ENCODE measurements at places on chromosomes 3 and 15.

DNA sequence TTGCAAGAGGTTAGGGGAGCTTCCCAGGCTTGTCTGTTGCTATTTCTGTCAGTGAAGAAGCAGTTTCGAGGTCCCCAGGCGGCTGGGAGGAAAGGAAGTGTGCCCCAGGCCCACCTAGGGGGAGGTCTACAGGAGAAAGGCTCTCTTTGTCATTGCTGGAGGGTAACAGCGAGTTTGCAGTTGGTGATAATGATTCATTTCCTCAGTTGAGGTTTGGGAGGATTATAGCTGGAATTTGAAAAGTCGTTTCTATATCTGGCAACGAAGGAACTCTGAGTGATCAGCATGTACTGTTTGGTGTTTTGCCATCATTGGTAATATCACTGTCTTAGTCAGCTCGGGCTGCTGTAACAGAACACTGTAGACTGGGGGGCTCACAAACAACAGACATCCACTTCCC, 65.5 kb upstream of the UBE3A start:
- DNase-seq, result no peak

GRCh38 chr15:90619939-90620338, 90.2 kb downstream of the CRTC3 start:
- DNase-seq, result no peak

DNA sequence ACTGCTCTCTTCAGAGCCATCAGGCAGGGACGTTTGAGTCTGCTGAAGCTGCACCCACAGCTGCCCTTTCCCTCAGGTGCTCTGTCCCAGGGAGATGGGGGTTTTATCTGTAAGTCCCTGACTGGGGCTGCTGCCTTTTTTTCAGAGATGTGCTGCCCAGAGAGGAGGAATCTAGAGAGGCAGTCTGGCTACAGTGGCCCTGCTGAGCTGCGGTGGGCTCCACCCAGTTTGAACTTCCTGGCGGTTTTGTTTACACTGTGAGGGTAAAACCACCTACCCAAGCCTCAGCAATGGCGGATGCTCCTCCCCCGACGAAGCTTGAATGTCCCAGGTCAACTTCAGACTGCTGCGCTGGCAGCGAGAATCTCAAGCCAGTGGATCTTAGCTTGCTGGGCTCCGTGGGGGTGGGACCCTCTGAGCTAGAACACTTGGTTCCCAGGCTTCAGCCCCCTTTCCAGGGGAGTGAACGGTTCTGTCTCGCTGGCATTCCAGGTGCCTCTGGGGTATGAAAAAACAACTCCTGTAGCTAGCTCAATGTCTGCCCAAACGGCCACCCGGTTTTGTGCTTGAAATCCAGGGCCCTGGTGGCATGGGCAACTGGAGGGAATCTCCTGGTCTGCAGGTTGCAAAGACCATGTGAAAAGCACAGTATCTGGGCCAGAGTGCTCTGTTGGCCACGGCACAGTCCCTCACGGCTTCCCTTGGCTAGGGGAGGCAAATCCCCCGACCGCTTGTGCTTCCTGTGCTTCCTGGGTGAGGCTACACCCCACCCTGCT, 21.1 kb upstream of the ST6GAL1 start:
- DNase-seq, result peak; percentile 55

DNA sequence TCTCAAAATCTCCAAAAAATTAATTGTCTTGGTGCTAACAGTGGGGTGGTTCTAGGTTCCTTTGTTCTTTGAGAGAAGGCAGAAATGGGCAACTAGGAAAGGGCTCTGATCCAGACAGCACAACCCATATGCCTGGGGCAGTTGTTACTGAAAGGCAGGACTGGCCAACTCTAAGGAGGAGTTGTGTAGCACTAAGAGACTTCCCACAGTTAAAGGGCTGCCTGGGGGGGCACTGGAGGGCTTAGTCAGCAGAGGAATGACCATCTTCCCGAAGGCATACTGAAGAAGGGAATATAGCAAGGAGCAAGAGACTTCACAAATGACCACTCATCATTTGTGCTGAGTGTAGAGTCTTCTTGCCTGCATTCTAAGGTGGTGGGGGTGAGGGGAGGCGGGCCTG, 15.8 kb downstream of the ILDR1 start:
- DNase-seq, result no peak

DNA sequence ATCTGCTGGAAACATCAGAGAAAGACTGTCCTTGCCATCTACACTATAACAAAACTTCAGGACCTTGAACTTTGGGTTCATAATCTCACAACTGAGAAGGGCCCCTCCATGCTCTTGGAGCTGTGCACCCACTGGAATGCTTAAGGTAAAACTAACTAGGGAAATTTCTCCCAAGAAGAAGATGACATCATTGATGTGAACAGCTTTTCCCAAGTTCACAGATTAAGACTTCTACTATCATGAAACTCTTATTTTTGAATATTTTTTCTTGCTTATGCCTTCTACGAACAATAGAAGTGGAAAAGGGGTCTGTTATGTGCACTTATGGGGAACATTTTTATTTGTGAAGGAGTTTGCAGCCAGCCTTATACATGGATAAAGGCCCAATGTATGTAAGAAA, 5.0 kb downstream of the CYP11A1 start:
- no peak for DNase-seq

- no peak for DNase-seq
Measured at GRCh38 chr3:169813278-169813677, 574 bp upstream of the LRRC34 start.

DNA sequence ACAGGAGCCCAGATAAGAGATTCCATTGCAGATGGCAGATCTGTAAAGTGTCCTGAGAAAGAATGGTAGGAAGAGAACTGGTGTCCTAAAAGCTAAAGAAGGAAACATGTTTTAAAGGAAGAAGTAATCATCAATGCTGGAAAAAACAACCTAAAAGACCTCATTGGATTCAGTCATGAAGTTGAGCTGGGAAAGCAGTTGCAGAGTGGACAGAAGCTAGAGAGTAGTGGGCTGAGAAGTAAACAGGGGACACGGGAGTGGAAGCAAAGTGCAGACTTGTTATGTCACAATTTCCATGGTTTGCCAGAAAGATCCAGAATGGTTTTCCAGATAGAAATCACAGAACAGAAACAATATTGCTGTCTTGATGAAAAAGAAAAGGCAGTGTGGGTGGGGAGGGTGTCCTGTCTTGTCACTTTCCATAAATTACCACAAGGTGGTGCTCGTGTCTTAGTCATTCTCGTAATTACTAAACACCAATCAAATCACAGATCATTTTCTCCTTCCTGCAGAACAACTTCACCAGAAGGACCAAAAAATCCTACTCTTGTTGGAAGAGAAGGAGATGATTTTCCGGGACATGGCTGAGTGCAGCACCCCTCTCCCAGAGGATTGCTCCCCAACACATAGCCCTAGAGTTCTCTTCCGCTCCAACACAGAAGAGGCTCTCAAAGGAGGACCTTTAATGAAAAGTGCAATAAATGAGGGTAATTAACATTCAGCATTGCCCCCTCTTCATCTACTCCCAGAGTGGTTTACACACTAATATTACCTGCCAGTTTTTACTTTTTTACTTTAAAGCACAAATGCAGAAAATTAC, 64.5 kb downstream of the KLHL25 start:
- DNase-seq, result no peak

- DNase-seq, result no peak
Measured at GRCh38 chr3:8713901-8714759, 19.5 kb upstream of the CAV3 start.

- DNase-seq, result no peak
Measured at GRCh38 chr3:98032904-98033303, 2.2 kb downstream of the GABRR3 start.

GRCh38 chr3:120170223-120170622, 76.0 kb upstream of the GSK3B start:
- DNase-seq, result no peak

DNA sequence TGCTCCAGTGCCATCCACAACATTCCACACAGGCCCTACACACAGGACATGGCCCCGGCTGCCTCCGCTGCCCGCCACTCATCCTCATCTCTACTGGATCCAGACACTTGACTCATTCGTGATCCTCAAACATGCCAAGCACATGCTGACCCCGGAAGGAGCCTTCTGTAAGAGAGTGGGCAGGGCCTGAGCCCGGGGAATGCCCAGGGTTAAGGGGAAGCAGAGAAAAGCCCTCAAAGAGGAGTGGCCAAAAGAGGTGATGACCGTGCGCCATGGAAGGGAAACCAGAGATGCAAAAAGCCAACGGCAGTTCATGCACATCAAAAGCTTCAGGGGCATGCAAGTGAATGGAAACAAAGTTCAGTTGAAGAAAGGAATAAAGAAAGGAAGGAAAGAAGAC, 46.1 kb downstream of the RFTN1 start:
- peak; percentile 12 for DNase-seq

DNA sequence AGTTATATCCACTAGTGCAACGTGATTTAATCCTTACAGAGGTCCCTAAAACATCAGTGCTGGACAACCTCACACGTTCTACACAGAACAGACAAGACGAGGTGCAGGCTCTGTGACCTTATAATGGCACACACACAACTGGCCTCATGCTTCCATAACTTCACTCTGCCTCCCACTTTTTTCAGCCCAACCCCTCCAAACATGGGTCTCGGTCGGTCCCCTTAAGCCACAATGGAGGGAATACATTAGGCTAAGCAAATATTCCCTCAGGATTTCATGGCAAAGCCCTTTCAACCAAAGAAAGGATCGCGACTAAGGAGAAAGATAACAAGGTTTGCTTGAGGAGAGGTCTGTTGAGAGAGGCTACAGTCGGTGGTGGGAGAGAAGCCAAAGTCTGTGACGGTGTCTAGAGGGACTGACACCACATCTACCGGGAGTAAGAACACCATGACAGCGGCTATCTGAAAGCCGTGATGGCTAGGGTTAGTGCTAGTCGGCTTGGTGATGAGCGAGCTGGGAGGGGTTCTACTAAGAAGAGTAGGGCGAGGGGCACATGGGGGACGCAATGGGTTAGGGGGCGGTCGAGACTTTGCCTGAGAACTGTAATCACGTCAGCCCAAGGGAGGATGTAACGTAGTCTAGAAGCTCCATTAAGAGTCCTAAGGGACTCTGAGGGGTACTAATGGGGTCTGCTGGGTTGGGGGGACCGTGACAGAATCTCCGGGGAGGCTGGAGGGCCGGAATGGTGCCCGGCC, 1.0 kb downstream of the MYO9A start:
- DNase-seq, result peak; percentile 1

GRCh38 chr3:15754047-15754446, 43.7 kb downstream of the ANKRD28 start:
- DNase-seq, result no peak

DNA sequence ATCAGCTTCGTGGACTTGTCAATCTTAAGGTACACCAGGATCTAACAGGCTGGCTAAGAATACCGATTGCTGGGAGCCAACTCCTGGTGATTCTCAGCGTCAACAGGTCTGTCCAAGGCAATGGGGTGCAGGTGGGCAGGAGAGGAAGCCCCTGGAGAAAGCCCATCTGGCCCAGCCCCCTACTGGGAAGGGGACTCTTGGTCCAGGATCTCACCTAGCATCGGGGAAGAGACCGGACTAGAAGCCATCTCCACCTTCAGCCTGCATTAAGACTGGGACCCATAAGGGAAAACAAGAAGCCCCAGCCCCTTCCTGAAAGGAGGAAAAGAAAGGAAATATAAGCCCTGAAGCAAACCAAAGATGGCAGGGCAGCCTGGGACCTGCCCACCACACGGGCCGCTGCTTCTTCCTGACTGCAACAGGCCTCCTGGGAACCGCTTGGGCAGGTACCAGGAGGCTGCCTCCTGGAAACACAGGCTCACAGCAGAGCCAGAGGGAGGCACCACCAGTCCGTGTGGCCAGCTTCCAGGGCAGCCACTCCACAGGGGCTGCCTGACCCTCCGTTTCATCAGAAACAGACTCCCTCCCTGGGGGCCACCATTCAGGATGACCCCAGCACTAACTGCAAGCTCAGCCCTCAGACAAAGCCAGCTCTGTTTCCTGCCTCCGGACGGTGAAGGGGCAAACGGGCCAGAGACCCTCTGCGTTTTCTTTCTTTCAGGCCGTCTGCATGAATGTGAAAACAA, 100.2 kb downstream of the LRIG1 start:
- DNase-seq, result no peak

GRCh38 chr3:128824132-128824850, 55.1 kb upstream of the ACAD9 start:
- no peak for DNase-seq

DNA sequence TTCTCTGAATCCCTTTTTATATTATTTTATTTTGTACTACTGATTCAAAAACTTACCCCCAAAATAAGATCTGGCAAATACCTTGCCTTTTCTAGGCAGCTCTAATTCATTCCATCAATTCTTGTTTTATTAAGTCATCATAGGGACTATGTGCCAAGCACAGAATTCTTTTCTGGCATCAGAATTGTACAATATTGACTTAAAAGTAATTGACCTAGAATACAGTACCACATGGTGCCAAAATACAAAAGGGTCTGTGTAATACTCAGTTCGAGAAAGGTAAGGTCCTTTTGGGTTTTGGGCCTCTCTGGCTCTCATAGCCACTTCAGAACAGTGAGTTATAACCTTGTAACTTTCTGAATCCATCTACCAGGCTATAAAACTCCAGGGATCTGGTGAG, 46.2 kb downstream of the KBTBD8 start:
- DNase-seq, result no peak

DNA sequence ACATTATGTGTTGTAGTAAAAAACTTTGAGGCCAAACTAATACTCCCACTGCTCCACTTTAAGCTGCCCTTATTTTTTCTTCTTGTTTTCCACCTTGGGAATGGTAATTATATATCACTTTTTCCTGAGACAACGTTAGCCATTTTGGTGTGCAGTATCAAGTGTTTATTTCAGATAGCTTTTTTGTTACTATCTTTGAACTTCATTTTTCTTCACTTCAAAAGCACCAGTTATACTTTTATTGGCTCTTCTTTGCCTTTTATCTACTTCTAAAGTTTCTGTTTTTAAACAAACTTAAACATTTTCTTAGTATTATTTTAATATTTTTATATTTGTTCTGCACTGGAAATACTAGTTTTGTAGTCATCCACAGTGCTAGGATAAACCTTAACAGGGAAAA, 6.5 kb downstream of the TOPAZ1 start:
- DNase-seq, result no peak

DNA sequence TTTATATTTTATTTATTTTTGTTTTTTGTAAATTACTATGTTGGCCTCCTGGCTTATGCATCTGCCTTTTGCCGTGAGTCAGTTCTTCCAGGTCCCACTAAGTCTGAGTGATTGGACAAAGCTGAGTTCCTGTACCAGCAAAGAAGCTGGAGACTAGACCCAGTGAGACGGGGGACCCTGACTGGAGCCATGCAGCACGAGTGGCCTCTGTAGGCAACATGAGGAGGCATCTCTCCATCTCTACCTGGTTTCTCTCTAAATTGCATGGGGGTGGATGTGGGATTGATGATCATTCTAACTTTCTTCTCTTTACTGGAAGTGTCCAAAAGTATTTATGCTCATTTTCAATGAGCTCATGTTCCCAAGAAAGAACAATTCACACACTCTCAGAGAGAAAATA, 155.3 kb upstream of the MRPL3 start:
- no peak for DNase-seq

GRCh38 chr3:11671648-11672100, 28.0 kb upstream of the VGLL4 start:
- DNase-seq, result no peak

Measured in stimulated activated CD4-positive, alpha-beta T cell treated with anti-CD3 and anti-CD28 coated beads, Interleukin-12 subunit alpha, Interleukin-12 subunit beta, amount 100 ng/mL, for 48 hours (primary cell).